WTC11 (cell line): ENCODE measurements at places on chromosomes 16 and 17. TPM values are rescaled to one million over a fixed set of nuclear protein-coding genes. Genes with fewer than 3 reads are reported as not detected.
A peak's percentile ranks its signal among the peaks of the same experiment; 100 is the strongest.

The PRCD gene
- total RNA-seq = 2.7 to 4.5 TPM (median 4.0 TPM) in 3 replicates

The IRX3 gene
- 1.1 to 2.2 TPM (median 1.6 TPM) in 3 replicates for total RNA-seq

The NSRP1 gene
- total RNA-seq = 22.8 to 24.6 TPM (median 23.8 TPM) in 3 replicates

DNA sequence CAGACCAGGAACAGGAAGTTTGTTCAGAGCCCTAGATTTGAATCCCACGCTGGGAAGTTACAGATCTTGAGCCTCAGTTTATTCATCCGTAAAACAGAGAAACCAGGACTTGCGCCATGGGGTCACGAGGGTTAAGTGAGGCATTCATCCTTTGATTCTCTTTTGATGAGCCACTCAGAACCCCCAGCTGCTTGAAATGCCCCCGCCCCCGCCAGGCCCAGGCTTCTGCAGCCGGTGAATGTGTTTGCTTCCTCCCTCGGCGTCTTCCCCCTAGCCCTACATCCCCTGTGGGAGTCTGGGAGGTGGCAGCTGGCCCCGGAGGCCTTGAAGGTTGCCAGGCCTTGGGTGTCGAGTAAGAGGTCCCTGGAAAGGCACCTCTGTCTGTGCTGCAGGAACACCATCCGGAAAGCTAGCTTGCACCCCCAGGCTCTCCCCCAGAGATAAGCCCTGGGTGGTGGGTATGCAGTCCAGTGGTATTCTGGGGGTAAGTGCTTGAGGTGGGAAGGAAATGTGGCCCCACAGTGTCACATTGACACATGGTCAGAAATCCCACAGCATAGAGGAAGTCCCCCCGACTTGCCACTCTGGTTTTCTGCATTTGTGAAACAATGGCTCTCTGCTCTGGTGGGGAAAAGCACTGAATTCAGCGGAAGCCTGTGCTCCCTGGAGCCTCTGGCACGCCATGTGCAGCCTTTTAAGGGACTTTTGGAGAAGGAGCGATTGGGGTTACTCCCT is 14.9 kb downstream of the IRF8 start:
- H3K4me3 ChIP-seq = no peak overlapping the region
- H3K36me3 ChIP-seq = no peaks in the 10 kb centered on the region
- H3K4me1 ChIP-seq = peaks cover 29% of the 10 kb centered on the region
- no peak overlapping the region for H3K27ac ChIP-seq
- H3K27me3 ChIP-seq = peaks cover 6% of the 10 kb centered on the region
- no peak for DNase-seq

- no peak overlapping the region for H3K27ac ChIP-seq
- H3K27me3 ChIP-seq = no peaks in the 10 kb centered on the region
- peaks cover 20% of the 10 kb centered on the region for H3K4me1 ChIP-seq
- no peak overlapping the region for H3K4me3 ChIP-seq
- DNase-seq = peak; percentile 90
- H3K36me3 ChIP-seq = no peaks in the 10 kb centered on the region
Measured at GRCh38 chr17:6421700-6422604, 13.0 kb downstream of the AIPL1 start.

GRCh38 chr16:54373534-54374520 is 87.2 kb upstream of the IRX3 start:
- no peak overlapping the region for H3K4me3 ChIP-seq
- H3K4me1 ChIP-seq = peaks cover 13% of the 10 kb centered on the region
- H3K27me3 ChIP-seq = no peaks in the 10 kb centered on the region

- no peak for DNase-seq
- peaks cover 22% of the 10 kb centered on the region for H3K36me3 ChIP-seq
- peak overlapping the region; percentile 59 for H3K27ac ChIP-seq
- H3K27me3 ChIP-seq = no peaks in the 10 kb centered on the region
Measured at GRCh38 chr16:69448470-69449193, 24.2 kb downstream of the CYB5B start.

DNA sequence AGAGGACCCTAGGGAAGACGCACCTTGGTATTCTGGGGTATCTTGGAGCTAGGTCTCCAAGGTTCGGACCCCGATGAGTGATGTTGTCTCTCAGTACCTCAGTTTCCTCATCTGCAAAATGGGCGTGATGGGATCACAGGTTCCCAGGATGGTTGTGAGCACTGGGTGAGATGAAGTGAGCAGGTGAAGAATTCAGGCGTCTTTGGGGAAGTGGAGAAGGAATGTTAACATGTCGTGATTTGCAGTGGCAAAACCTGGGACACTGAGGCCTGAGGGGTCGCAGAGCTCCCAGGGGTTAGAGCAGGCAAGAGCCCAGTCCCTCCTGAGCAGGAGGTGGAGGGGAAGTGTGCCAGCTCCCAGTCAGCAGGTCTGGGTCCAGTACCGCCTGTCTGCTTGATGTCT is 215.1 kb upstream of the GSE1 start:
- H3K27me3 ChIP-seq = no peaks in the 10 kb centered on the region
- peaks cover 56% of the 10 kb centered on the region for H3K4me1 ChIP-seq
- DNase-seq = peak; percentile 5
- no peak overlapping the region for H3K4me3 ChIP-seq

DNA sequence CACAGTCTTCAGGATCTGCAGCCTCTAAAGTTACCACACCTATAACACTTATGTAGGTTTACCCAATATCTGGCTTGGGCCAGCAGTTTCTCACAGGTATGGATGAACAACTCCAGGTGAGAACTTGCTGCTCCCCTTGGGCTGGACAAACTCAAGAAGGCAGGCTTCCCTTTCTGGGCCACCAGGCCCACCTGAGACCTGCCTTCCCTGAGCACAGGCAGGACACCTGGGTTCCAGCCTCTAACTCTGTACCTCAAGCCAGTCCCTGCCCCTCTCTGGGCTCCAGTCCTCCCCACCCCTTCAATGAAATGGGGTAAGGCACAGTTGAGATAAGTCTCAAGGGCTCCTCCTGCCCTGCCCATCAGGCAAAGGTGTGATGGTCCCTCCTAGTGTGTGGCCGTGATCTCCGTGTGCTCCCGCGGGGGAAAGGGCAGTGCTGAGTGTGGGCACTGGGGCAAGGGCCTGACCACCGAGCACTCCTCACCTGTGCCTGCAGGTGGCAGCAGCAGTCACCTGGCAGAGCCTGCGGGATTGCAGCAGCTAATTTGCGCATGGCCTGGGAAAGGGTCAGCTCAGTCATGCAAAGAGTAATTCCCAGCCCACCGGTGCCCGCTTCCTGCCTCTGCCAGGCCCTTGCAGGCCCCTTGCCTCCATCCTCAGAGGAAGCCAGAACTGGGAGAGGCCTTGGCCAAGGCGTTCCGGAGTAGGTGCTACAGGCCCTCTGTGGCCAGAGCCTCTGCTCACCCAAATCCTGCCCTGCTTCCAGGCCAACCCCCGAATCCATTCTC is 28.2 kb upstream of the ADGRG1 start:
- H3K27me3 ChIP-seq = peaks cover 7% of the 10 kb centered on the region; the same call in 1 of the 2 replicates
- peaks cover 3% of the 10 kb centered on the region; the same call in 1 of the 2 replicates for H3K36me3 ChIP-seq
- no peaks in the 10 kb centered on the region for H3K4me1 ChIP-seq
- DNase-seq = peak; percentile 84
